HT-29 (cell line): ENCODE measurements at places on chromosomes 6 and 20.
A peak's percentile ranks its signal among the peaks of the same experiment; 100 is the strongest.

DNA sequence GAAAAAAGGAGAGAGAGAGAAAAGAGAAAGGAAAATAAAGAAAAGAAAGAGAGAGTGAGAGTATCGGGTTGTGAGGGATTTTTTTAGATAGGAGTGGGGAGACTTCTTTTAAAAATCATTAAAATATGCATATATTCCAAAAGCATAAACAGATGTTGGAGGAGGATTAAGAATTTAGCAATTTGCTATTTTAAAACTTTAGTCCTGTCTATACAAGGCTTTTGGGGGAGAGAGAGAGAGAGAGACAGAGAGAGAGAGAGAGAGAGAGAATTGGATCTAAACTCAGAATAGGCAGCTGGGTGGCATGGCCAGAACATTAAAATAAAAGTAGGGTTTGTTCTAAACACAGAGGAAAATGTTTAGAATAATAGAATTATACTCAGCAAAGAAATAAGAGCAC is 72.1 kb downstream of the SOD2 start:
- DNase-seq = no peak

- DNase-seq = no peak
Measured at GRCh38 chr6:40986921-40987819, 51.9 kb downstream of the UNC5CL start.

DNA sequence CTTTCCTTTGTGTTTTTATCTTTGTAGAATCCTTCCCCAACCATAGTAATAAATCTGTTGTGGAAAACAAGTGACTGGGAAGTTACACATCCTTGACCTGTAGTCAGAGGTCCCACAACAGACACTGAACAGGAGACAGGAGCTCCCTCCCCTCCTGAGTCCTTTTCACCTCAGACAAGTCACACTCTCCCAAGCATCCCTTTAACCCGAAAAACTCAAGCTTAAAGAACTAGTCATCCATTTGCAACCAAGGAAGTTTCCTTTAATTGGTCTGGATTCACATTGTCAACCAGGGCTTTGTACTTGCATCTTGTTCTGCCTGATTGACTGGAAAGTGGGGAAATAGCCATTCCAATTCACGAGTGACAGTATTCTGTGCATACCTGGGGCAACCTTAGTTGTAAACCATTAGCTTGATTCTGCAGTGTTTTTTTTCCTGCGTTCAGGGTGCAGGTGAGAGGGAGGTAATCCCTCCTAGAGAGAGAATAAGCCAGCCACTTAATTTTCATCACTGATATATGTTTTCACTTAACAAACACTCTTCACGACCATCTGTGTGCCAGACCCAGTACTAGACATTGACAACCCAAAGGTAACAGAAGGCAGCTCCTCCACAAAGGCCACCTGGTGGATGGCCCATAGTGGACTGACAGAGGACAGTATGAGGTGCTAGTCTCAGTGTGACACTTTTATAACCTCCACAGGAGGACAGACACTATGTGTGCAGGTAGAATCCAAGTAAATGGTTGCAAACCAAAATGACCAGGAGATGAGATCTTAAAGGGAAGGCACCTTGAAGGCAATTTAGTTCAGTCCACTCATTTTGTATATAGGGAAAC is 112.4 kb downstream of the SLX4IP start:
- no peak for DNase-seq

DNA sequence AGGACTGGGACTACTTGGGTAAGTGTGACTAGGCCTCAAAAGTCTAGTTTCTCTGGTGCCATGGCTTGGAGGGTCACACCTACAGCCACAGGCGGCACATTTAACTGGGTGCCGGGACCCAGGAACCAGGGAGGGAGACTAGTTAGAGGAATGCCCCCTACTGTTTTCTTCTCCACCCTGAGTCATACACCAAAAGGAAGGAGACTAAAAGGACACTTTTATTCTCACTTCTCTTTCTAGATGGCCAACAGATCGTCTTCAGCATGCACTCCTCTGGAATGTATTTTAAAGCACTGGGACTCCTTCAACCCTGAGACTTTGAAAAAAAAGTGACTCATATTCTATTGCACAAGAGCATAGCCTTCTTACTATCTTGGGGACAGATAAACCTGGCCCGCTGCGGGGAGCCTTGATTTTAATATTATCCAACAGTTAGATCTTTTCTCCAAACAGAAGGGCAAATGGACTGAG is 33.4 kb downstream of the PLN start:
- DNase-seq = no peak

DNA sequence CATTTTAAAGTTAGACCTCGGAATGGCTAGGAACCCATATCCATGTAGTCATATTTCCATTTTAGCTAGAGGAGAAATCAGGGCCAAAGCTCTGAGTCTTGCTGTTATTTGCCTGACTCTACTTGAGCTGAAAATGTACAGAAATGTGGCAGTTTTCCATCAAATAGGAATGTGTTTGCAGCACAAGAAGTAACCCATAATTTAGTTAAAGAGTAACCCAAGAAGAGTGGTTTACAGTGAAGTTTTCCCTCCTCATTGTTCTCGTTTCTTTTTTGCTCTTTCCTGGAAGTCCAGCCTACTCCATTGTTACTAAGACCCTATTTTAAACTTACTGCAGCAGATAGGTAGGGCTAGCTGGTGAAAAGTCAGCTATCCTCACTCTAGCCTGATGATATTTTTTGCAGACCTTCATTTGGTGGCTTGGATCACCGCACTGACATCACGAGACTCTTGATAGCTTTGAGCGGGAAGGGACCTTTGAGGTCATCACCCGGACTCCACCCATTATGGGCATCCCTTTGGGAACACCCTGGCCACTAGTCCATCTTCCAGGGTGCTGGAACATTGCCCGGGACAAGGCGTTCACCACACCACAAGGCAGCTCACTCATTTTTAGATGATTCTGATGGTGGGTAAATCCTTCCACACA is 28.0 kb upstream of the ADGRF5 start:
- DNase-seq = no peak

GRCh38 chr6:15630202-15630601 is 32.6 kb downstream of the DTNBP1 start:
- no peak for DNase-seq

GRCh38 chr20:63255931-63256704 is 1.9 kb upstream of the NKAIN4 start:
- no peak for DNase-seq

DNA sequence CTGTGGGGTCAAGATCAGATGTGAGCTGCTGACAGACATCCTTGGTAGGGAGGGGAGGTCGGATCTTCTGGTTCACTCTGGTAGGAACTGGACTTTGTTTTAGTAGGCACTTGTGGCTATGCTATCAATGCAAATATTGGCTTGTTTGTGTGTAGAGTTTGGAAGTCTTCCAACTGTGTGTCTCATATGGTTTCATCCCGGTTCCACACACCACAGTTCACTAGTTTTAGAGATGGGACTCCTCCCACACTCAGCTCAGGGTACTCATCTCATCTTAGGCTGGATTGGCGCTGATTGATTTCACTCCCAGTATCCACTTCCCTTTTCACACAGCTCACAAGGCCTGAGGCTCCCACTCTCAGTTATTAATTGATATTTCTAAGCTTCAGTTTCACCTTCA is 161.3 kb downstream of the THBS2 start:
- no peak for DNase-seq

- DNase-seq = no peak
Measured at GRCh38 chr6:45003387-45003786, 324.7 kb upstream of the RUNX2 start.

DNA sequence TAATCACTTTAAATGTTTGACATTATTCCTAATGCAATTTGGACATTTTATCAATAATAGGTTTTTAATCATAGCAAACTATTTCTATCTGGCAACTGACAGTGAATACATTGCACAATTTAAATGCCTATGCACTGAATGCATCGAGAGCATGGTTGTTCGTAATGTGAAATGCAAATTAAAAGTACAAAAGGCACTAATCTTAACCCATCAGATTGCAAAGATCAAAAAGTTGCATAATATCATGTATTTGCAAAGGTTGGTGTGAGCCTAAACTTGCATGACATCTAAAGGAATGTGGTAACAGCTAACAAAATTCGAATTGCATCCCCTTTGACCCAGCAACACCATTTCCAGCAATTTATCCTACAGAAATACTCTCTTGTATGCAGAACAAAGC is 469.9 kb upstream of the IRAK1BP1 start:
- no peak for DNase-seq

DNA sequence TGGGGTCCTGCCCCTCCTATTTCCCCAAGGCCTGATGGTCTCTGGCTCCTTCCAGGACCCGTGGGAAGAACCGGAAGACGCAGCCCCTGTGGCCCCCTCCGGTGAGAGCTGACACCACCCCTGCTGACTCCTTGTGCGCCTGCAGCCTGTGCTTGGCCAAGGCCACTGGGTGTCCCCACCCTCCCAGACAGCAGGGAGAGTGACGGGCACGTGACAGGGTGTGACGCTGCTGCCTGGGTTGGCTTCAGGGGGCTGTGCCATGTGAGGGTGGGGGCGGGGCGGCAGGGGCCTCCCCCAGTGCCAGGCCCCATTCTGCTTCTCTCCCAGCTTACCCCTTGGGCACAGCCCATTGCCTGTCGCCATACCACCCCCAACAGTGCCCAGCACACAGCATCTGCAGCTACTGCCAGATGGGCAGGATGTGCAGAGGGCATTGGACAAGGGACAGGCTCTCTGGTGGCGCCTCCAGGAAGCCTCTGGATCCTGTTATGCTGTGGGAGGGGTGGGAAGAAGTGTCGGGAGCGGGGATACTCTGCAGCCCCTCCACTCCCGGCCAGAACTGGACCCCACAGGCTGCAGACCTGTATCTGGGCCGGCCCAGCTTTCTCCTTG is 2.9 kb downstream of the BIRC7 start:
- DNase-seq = peak; percentile 30

- no peak for DNase-seq
Measured at GRCh38 chr6:133610971-133611370, 277.9 kb upstream of the TCF21 start.

- DNase-seq = no peak
Measured at GRCh38 chr6:148021699-148022098, 320.9 kb upstream of the SASH1 start.

DNA sequence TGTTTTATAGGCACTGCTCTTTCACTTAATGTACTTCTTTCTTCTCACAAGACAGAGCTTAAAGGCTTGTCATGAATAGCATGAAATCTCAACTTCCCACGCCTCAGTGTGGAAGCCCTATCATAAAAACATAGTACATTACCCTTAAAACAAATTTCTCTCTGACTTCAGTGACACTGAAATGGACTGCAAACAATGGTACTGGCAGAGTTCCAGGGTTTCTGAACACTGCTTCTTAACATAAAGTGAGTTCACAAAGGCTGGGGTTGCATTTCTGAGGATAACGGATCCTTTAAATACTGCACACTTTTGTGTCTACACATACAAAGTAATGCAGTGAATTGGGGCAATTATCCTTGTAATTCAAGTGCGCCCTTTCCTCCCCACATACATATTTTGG is 32.3 kb upstream of the PLEKHG1 start:
- no peak for DNase-seq

- DNase-seq = no peak
Measured at GRCh38 chr6:80541181-80541580, 434.7 kb downstream of the BCKDHB start.

DNA sequence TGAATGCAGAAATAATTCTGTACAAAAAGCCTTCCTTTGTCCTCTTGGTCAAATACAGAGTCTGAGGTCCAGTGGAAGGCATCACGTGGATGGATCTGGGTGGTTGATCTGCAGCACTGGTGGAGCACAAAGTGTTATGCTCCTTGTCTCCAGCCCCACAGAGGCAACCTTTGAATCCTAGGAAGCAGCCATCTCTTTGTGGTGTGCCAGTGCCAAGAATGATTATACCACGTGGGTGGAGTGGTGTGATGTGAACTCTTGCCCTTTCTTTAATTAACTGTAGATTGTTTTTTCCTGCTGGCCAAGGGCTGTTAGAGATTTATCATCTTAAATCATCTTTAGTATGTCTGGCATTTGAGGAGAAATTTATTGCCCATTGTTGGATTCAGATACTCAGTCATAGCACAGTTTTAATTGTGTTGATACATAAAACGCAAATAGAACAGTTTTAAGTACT is 31.1 kb downstream of the NCOA7 start:
- peak; percentile 82 for DNase-seq

DNA sequence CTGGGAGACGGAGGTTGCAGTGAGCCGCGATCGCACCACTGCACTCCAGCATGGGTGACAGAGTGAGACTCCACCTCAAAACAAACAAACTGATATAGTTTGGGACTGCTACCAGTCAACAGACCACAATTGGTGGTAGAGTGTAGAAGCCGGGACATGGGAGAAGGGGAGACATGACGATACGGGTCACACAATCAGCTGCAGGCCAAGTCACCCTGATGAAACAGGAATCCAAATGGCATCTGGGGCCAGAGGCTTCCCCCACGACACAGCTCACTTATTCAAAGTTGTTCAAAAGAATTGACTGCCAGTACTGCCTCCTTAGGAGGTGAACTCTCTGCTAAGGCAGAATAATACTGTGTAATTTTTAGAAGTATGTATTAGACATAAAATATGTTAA is 27.5 kb downstream of the AMD1 start:
- no peak for DNase-seq

- DNase-seq = no peak
Measured at GRCh38 chr6:152976749-152977148, 6.1 kb downstream of the FBXO5 start.

DNA sequence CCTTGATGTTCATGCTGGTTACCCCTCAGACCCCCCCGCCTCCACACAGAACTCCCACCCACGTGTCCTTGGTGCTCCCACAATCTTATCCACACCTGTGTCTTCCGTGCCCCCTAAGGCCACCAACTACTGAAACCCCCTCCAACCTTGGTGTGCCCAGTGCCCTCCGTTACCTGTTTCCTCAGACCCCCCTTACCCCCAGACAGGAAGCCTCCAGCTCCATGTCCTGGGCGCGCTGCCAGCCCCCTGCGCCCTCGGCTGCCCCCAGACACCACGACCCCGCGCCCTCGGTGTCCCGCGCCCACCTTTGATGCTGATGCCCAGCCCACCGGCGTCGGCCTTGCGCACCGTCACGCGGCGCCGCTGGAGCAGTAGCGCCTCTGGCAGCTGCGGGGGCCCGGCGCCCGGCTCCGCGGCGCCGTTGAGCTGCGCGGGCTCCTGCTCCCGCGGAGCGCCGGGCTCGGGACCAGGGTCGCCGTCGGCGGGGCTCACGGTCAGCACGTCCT is 504 bp downstream of the SNTA1 start:
- no peak for DNase-seq

GRCh38 chr6:41167173-41167963 is 4.5 kb upstream of the TREM2 start:
- DNase-seq = peak; percentile 30

- no peak for DNase-seq
Measured at GRCh38 chr6:138456401-138456790, 42.9 kb downstream of the NHSL1 start.

- DNase-seq = no peak
Measured at GRCh38 chr6:74731931-74732330, 473.9 kb downstream of the COL12A1 start.

DNA sequence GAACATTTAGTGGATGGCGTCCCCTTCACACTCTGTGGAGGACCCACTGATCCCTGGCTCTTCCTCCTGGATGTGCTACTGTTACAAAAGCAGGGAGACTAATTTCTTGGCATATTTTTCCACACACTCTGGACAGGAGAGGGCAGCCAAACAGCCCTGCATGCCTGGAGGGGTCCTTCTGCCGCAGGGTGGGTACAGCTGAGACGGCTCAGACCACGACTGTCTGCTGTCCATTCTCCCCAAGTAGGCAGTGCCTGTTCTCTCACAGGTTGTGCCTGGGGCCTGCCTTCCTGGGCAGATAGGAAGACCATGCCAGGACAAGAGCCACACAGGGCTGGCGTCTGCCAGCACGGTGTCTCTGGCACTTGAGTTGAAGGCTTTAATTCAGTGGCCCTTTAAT is 260.1 kb downstream of the FOXC1 start:
- no peak for DNase-seq
